Activated naive CD4-positive, alpha-beta T cell (primary cell): ENCODE measurements at places on chromosomes 5 and 9.

GRCh38 chr9:7153566-7153965 lies 395.8 kb downstream of the KDM4C start:
- DNase-seq: no peak

DNA sequence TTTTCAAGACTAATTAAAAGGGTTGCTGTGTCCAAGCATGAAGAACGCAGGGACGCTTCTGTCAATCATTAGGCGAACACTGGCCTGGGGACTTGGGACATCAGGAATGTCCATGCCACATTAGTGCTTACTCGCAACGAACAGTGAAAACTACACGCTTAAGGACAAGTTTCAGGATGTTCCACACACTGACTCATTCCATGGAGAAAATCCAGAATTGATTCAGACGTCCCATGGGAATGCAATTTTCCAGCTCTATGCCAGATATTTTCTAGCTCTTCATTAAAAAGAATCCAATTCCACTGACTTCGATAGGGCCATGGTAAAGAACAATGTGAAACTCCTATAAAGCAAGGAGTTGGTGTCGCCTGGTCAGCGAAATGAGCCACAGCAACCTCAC lies 98.2 kb downstream of the CAMSAP1 start:
- no peak for DNase-seq

GRCh38 chr9:68740561-68740960 lies 35.5 kb downstream of the PIP5K1B start:
- DNase-seq: no peak

- DNase-seq: no peak
These were observed 87.6 kb downstream of the PIK3R1 start for GRCh38 chr5:68303038-68303738.

- DNase-seq: no peak
These were observed 62.9 kb downstream of the SLC28A3 start for GRCh38 chr9:84277646-84278045.

DNA sequence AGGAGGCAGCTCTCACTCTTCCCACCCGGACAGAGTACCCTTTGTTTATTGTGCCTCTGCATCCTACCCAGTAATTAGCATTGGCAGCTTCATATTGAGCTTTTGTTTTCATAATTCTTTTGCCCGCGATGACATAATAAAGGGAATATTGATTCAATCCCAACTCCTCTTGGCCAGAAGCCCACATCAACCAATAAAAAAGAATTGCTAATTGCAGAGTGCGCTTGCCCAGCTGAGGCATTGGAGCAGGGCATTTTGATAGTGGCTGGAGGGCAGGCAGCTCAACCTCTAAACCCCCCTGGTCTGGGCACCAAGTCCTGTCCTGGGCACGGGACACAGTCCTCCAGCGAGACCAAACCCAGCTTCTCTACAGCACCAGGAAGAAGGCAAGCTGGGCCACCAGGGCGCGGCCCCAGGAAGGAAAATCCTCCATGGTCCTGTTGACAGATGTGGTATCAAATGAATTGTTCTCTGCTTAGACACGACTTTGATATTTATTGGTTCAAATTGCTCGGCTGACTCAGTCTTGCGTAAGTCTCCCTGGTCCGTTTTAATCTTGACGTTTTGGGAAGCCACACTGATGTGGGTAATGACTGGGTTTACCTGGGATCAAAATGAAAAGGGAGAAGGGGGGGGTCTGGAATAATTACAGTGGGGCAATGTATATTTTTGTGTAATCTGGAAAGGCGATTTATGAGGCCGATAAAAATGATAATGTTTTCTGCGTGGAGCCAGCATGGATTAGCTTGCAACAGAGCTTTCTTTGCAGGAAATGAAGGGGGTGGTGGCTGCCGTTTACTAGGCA lies 220.7 kb upstream of the MSX2 start:
- DNase-seq: no peak

DNA sequence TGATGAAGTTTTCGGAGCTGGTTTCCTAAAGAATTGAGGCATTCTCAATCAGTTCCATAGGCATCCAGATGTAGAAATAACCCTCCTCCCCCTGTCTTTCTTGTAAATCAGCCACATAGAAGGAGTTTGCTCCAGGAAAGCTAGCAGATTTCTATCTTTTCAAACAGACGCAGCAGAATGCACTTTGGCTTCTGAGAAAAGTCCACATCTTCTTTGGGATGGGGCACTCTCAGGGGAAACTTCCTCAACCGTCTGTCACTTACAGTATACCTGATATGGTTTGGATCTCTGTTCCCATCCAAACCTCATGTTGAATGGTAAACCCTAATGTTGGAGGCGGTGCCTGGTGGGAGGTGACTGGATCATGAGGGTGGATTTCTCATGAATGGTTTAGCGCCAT lies 94.1 kb downstream of the SNCAIP start:
- DNase-seq: no peak

DNA sequence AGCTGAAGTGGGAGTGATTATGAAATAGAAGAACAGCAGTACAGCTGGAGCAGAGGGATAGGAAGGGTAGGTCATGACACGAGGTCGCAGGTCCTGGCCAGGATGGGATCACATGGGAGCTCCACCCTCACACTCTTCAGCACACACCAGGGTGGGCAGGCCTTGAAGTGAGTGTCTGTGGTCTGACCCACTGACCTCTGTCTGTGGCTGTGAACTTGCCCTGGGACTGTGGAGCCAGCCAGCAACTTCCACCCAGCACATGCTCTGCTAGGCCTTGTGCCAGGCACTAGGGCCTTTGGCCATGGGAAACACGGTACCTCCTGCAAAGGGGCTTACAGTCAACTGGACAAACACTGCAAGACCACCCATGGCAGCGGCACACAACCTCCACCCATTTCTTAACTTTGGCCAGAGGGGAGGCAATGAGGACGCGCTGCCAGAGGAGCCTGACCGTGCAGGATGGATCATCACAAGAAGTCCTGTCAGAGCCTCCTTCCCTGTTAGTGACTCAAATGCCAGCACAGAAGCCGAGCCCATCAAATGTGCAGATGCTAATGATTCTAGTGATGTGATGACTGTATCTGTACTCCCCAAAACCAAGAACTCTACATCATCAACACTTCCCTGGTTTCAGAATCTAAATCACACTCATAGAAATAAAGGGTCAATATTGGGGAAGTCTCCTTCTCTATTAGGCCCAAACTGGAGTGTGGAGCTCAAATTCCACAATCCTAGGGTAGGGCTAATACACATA lies 113.6 kb downstream of the DPYSL3 start:
- DNase-seq: no peak

DNA sequence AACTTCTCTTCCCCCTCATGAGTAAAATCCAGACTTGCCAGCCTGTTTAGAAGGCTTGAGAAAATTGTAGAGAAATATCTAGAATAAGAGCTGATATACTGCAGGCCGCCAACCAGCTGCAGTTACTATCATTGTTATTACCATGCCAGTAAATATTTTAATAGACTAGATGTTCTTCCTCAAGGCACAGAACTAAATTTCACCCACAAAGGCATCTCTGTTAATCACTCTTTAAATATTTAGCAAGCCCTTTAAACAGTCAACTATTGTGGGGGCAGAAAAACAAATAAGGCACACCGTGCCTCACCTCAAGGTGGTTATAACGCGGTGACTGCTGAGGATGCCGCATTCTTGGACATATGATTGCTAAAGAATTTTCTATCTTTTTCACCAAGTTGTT lies 147.0 kb downstream of the SPOCK1 start:
- DNase-seq: no peak

GRCh38 chr9:137077010-137077747 lies at the start of gene UAP1L1:
UAP1L1 (plus strand) TSS chr9:137077517; CDS start chr9:137077533, 16 bp downstream.
- no peak for DNase-seq

GRCh38 chr5:141510850-141511601 lies 22.1 kb downstream of the PCDHGC5 start:
- DNase-seq: no peak

DNA sequence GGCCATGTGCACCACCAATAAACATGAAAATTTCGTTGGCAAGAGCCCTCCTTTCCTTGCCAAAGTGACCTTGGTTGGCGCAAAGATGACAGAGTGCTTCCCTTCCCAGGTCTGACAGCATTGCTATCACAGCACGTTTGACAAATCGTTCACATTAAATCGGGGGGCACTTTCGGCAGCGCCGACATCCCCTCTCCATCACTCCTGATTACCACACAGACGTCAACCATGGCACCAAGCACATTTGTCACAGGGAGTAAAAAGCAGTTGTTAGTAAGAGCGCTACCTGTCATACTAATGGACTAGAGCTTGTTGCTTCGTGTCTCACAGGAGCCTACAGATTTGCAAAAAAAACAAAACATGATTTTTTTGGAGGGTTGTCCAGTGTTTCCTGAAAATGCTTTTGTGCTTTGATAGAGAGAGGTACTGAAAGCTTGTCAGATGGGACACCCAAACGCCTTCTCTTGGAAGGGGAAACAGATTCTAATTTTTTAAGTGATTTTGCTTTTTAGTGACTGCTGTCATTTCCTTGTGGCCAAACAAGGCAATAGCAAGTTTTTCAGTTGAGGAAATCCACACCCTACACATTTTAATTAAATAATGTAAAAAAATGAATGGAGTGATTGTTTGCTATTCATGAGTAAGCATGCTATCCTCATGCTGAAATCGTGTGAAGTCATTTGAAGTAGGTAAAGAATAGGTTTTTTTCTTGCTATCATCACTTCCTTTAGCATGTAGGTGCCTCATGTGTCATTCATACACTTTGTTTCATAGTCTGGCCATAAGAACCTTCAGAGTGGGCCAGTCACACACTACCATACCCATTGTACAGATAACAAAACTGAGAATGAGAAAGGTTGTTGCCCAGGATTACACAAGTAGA lies 682.8 kb upstream of the WWC1 start:
- DNase-seq: no peak

- DNase-seq: no peak
These were observed 315.5 kb upstream of the RGMB start for GRCh38 chr5:98458004-98458403.

DNA sequence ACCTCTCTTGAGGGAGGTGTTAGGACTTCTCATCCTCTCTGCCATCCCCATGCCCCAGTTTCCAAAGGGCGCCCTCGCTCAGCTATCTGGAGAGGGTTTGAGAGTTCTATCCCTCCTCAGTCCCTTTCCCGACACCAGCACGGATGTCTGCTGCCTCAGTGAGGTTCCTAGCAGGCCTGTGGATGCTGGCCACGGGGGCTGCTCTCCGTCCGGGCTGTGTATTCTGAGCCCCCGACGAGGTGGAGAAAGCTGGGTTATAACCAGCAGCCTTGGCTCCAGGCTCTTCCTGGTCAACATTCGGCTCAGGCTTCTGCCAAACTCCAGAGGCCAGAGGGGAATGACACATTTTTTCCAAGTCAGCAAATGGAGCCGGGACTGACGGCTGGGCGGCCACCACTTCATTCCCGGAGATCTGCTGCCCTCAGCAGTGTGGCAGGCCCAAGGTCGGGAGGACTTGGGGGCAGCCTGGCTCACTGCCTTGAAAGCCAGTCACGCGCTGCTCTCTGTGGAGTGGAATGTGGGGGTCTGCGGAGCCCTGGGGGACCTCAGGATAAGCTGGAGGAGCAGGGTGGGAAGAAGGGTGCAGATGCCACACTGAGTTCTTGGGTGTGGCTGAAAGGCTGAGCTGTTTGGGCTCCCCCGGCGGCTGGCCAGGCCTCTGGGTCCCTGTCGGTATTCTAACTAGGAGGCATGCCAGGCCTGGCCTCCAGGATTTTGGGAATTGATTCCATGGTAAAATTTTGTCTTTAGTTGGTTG lies 27.4 kb downstream of the PTPA start:
- DNase-seq: no peak
